ENCODE measurements at places on chromosomes 7 and 10. TPM values are rescaled to one million over a fixed set of nuclear protein-coding genes. Genes with fewer than 3 reads are reported as not detected.

NODAL gene
- 1.3 TPM for total RNA-seq

PTPRZ1 gene
- total RNA-seq: not detected

SPDYE1 gene
- not detected for total RNA-seq

SEPHS1 gene
- 129 TPM for total RNA-seq
